Left lobe of liver (tissue), 2 donors: ENCODE measurements at places on chromosomes 6 and 20. TPM values are rescaled to one million over a fixed set of nuclear protein-coding genes. Genes with fewer than 3 reads are reported as not detected.

DNA sequence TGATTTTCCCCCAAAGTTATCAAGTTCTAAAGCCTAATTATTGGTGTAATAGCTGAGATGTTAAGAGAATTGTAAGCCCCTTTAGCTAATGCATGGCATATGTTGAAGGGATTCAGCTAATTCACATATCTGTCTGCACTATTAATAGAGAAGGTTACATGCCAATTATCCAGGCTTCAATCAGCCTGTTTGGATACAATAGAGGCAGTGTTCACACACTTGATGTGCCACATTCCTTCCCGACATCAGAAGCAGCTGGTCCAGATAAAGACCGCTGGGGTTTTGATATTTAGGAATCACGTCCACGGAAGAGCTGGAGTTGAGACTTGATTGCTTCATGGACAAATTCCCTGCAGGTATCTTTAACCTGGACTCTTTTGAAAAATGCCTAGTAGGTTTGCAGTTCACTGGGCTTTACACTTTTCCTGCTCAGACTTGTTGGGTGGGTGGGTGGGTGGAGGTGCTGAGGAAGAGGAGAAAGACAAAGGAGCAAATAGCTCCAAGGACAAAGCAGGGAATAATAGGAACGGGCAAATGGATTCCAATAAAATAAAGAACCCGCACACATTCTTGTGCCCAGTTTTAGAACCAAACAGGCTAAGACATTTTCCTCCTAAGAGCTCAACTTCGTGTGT is 142.6 kb upstream of the ZNF217 start:
- DNase-seq = no peak

DNA sequence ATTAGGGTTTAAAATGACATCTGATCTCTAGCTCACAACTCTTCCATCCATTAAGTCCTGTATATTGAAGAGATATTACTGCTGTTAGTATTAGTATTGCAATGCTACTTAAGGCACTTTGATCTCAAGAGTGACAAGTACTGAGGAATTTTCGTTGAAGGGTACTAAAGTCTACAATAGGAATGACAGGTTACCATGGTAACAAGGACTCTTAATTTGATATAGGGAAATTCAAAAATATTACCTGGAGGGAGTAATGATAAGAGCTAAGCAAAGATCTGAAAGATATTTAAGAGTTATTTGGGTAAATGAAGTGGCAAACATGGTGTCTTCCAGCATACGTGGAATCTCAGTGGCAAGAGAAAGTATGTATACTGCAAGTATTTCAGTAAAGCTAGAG is 518.0 kb upstream of the SLC35B3 start:
- DNase-seq = no peak

DNA sequence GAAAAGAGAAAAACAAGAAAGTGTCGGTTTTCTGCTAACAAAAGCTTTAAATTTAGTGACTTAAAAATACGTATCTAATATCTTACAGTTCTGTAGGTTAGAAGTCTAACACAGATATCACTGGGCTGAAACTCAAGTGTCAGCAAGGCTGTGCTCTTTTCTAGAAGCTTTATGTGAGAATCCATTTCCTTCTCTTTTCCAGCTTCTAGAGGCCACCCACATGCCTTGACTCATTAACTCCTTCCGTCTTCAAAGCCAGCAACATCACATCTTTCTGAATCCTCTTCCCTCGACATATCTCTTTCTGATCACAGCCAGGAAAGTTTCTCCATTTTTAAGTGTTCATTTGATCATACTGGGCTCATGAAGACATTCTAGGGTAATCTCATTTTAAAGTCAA is 262.0 kb downstream of the MAFB start:
- no peak for DNase-seq

- DNase-seq = no peak
Measured at GRCh38 chr6:33319939-33320314, 2.4 kb upstream of the ZBTB22 start.

DNA sequence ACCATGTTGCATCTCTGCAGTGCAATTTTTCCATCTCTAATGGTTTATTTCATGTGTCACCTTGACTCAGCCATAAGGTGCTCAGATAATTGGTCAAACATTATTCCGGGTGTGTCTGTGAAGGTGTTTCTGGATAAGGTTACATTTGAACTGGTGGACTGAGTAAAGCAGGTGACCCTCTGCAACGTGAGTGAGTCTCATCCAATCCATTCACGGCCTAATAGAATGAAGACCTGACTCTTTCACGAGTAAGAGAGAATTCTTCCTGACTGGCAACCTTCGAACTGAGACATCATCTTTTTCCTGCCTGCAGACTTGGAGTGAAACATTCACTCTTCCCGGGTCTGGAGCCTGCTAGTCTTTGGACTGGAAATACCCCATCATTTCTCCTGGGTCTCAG is 77.1 kb upstream of the SLC22A23 start:
- no peak for DNase-seq

DNA sequence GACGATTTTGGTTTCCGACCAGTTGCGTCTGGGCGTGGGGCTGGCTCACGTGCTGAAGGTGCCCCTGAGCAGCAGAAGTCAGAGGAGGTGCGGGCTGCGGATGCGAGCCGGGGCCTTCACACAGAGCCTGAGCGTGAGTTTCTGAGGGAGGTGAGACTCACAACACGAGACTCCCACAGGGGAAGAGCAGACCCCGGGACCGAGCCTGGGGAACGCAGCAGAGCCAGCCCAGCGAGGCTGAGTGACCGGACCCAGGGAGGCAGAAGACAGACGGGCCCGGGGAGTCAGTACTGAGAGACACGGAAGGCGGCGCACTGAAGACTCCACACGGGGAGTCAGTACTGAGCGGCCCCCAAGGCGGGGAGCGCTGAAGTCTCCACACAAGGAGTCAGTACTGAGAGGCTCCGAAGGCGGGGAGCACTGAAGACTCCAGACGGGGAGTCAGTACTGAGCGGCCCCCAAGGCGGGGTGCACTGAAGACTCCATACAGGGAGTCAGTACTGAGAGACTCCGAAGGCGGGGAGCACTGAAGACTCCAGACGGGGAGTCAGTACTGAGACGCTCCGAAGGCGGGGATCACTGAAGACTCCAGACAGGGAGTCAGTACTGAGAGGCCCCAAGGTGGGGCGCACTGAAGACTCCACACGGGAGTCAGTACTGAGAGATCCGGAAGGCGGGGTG is 77.8 kb downstream of the DLL1 start:
- DNase-seq = peak; percentile 29

DNA sequence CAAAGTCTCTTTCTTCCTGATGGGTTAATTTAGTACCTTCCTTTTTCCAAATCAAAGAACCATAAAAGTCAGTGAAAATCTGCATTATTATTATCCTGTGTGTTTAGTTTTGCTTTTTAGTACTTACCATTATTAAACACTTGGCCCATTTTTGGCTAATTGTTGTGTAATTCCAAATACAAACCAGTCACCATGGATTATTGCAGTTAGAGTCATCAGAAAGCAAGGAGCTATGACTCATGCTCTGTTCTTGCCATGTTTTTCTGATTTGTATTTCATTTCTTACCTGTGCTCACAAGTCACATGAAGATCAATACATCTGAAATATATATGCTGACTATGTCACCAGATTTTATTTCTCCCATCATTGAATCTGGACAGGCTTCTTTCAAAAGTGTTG is 31.3 kb downstream of the SLC22A3 start:
- DNase-seq = no peak

DNA sequence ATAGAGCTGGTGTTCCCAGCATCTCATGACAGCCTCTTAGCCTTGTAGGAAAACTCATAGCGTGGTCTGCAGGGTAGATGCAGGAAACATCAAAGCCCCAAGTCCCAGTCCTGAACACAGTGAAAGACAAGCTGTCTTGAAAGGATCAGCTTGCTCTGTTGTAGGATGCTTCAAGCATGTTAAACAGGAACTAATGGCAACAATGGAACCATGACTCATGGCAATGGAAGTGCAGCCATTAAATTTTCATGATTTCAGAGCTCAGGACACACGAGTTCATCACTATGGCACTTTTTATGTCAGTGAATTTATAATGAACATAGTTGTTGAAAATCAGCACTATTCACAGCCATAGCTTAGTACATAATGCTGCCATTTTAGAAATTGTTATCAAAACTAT is 367.7 kb downstream of the KIF16B start:
- no peak for DNase-seq

Gene GPX5
- not detected for total RNA-seq

Gene XKR7
- total RNA-seq = not detected

Gene IMPG1
- not detected for total RNA-seq

Gene C20orf204
- 0.68 TPM for total RNA-seq

Gene DXO
- 15.5 TPM for total RNA-seq

Gene PGK2
- not detected for total RNA-seq
